ENCODE measurements at places on chromosomes 13 and 19.

- DNase-seq = no peak
These were observed 215.3 kb downstream of the ZIC5 start for GRCh38 chr13:99756281-99756680.

GRCh38 chr13:98798849-98799645, 46.6 kb upstream of the SLC15A1 start:
- DNase-seq = no peak

- peak; percentile 77 for DNase-seq
These were observed 7.2 kb downstream of the MED29 start for GRCh38 chr19:39398297-39398864.

DNA sequence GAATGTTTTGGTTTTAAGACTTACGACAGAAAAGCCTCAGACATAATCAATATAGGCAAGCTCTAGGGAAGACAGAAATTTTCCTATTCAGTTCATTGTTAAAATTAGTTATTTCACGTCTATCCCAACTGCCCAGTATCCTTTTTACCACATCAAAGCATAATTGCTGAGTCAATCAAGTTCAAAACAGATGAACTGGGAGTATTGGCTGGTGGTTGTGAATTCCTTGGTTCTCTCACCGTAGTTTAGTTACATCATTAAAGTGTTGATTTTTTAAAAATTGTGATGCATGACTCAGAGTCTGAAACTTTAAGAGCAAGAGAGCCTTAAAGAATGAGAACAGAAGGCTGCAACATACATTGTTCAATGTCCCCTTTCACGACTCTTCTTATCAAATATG, 143.3 kb upstream of the FREM2 start:
- no peak for DNase-seq

GRCh38 chr13:23146811-23147625, 33.8 kb upstream of the SGCG start:
- DNase-seq = no peak

DNA sequence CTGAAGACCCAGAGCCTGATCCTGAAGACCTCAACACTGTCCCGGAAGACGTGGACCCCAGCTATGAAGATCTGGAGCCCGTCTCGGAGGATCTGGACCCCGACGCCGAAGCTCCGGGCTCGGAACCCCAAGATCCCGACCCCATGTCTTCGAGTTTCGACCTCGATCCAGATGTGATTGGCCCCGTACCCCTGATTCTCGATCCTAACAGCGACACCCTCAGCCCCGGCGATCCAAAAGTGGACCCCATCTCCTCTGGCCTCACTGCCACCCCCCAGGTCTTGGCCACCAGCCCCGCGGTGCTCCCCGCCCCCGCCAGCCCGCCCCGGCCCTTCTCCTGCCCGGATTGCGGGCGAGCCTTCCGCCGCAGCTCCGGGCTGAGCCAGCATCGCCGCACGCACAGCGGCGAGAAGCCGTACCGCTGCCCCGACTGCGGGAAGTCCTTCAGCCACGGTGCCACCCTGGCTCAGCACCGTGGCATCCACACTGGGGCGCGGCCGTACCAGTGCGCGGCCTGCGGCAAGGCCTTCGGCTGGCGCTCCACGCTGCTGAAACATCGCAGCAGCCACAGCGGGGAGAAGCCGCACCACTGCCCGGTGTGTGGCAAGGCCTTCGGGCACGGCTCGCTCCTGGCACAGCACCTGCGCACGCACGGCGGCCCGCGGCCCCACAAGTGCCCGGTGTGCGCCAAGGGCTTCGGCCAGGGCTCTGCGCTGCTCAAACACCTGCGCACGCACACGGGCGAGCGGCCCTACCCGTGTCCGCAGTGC, 2.9 kb upstream of the MCOLN1 start:
- no peak for DNase-seq

- DNase-seq = no peak
These were observed 110.0 kb upstream of the FBXL3 start for GRCh38 chr13:77136902-77137420.

DNA sequence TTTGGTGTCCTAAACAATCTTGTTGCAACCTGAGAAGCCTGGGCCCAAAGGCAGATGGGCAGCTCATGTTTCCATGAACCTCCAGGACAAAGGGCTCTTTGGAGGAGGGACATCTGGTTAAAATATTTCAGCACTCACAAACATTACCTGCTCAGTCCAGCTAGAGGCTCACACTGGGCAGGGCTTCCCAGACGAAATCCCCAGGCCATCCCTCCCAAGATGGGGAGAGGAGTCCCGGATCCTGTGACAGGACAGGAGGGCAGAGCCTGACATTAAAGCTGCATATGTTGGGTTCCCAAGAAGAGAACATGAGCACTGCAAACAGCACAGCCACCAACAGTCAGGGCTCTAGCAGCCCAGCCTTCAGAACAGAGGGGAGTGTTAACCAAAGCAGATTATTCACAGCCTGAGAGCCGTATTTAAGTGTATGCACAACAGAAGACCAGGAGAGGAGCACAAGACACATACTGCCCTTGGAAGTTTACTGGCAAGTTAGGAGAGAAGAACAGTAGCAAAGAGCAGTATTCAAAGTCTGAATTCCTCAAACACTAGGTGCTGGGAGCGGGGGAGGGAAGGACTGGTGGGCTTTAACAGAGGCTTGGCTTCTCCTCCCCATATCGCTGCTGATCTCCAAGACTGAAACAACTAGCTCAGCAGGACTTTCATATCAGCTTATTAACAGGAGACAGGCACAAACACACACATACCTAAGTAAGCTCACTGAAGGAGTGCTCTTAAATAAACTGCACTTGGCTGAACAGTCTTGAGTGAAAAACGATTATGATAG, 12.3 kb downstream of the ATP7B start:
- DNase-seq = no peak

GRCh38 chr19:34319785-34320184, 45.2 kb upstream of the GPI start:
- no peak for DNase-seq

DNA sequence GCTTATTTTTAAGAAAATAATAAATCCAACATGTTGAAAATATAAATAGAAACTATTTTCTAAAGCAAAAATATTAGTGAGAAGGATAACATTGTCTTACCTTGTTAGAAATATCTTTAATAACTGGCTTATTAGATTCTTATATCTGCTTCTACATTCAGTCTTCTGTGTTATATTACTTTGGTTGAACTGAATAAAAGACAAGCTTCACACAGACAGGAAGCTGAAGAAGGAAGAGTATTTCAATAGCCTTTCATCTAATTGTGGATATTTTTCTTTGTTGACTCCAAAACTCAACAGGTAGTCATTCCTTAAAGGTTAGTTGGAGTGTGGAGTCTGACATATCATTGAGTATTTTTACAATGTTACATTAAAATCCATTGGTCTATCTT, 10.9 kb downstream of the SETDB2 start:
- DNase-seq = no peak

GRCh38 chr19:29622166-29623070, 16.3 kb downstream of the POP4 start:
- peak; percentile 30 for DNase-seq

DNA sequence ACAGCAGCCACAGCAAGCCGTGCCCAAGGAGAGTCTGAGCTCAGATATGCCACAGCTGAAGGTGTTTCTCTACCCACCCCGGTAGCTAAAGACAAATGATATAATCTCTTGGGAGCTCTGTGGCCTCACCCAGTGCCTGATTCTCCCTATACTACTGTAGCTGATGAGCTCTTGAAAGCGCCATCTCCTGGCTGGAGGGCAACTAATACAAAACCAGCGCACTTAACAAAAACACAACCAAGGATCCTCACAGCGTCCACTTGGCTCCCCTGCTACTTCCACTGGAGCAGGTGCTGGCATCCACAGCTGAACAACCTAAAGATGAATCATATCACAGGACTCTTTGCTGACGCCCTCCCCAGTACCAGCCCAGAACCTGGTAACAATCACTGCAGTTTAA, 1212.0 kb downstream of the PCDH17 start:
- DNase-seq = no peak

- DNase-seq = no peak
These were observed 10.0 kb downstream of the SLC5A5 start for GRCh38 chr19:17881701-17882100.

DNA sequence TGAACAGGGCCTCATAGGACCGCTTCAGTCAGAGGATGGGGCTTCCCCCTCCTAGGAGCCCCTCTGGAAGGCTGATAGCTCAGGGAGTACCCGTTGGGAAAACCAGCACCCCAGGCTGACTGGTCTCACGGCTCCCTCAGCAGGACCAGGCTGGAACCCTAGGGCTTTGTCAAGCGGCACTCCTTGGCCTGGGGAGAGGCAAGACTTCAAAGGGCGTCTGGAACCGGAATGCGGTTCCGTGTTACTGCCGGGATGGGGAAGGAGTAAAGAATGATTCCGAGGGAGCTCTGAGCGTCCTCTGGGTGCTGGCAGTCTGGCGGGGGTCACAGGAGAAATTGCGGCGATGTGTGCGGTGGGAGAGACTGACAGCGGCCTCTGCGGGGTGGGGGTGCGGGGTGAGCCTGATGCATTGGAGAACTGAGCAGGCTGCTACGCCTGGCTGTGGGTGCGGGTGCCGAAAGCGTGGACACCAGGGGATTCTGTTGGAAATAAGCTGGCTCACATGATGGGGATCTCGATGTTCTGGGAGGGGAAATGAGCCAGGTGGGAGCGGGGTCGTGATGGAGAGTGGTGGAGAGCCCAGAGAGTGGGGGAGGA, 1.9 kb downstream of the COX6B2 start:
- DNase-seq = no peak

DNA sequence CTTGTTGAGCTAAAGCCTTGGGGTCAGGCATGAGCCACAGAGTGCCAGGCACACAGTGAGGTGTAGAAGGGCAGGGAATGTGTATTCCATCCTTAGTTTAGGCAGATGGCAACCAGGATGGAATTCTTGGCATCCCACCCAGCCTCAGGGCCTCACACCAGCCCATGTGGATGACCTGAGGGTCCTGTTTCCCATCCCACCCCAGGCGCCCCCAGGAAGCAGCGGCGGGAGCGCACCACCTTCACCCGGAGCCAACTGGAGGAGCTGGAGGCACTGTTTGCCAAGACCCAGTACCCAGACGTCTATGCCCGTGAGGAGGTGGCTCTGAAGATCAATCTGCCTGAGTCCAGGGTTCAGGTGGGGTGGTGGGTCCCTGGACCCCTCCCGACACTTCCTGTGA, 14.3 kb downstream of the CRX start:
- no peak for DNase-seq

DNA sequence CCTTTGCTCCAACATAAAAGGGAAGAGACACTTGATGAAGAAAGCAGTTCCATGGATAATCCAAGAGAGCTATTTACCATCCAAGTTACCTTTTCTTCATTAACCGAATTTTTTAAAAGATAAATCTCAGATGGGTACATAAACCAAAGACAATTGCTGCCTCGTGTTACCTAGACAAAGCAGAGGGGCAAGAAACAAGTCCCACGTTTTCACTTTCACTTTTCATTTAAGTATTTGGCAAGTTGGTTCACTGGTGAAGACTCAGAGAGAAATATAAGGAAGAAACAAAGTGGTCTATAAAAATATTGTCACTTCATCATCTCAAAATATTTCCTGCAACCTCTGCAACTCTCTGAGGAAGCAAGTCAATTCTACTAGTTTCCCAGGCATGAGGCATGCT, 446.1 kb downstream of the FGF14 start:
- DNase-seq = no peak

DNA sequence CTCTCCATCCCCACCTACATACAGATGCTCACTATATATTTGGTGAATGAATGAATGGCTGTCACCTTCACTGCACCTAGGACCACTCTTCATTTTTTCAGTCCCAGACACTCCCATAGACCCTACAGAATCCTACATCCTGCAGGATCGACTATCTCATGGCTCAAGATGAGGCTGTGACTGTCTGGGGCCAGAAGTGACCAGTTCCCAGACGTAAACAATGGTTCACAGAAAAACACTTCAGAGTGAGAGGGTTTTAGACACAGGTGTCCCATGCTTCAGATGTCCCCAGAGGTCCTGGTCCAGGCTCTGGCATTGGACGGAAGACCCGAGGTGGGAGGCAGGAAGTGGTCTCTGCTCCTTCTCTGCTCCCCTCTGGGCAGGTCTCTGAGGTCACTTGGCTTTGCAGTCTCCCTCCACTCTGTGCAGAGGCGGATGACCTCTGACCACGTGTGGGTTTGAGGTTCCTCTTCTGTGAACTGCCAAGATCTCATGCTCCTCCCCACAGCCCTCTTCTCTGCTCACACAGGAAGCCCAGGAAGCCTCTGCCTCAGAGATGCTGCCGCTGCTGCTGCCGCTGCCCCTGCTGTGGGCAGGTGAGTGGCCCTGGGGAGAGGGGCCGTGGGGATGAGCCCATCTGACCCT, 24.9 kb downstream of the SIGLEC7 start:
- DNase-seq = no peak

DNA sequence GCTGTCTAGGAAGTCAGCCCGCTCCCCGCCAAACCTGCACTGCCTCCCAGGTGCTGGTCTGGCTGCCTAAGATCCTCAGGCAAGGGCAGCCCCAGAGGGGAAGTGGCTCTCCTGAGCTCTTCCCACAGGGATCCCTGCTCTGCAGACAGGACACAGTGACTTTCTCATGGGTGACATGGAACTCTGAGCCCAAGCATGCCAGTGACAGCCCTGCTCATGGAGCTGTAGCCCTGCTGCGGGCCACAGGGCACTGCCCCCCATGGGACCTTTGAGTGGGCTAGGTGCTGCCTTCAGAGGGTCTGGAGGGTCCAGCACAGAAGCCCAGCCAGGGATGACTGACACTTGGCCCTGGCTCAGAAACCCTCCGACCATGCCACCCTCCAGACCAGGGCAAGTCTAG, 109.1 kb downstream of the TUBA3C start:
- DNase-seq = no peak

DNA sequence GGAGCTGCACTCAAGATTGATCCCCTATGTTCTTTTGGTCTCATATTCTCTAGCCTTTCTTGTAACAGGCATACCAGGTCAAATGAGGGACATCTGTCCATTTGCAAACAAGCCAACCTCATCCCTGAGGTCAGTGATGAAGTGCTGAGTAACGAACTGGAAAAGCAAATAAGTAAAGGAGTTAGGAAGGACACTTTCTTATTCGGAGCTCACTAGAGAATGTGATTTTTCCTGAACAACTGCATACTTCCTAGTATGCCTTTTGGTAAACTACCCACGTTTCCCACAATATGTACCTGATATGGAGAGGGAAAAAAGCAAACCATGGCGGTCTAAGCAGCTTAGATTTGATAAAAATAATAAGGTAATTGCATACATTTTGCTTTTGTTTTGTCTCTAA, 91.0 kb upstream of the MYCBP2 start:
- no peak for DNase-seq

DNA sequence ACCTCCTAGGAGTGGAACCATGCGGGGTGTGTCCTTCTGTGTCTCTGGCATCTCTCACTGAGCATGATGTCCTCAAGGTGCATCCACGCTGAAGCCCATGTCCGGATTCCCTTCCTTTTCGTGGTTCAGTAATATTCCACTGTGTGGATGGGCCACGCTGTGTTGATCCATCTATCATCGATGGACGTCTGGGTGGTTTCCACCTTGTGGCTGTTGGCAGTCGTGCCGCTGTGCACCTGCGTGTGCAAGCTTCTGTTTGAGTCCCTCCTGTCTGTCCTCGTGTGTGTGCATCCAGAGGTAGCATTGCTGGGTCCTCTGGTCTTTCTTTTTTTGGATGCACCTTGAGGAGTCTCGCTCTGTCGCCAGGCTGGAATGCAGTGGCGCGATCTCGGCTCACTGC, 11.2 kb upstream of the GNA15 start:
- no peak for DNase-seq

- no peak for DNase-seq
These were observed 12.9 kb upstream of the TMEM255B start for GRCh38 chr13:113746143-113746525.

GRCh38 chr13:25379011-25379410, 7.2 kb downstream of the ATP8A2 start:
- no peak for DNase-seq

GRCh38 chr19:53873773-53874605, 6.3 kb downstream of the MYADM start:
- no peak for DNase-seq

Data from activated CD4-positive, alpha-beta T cell treated with anti-CD3 and anti-CD28 coated beads for 48 hours (primary cell).